ENCODE measurements at places on chromosomes 2 and 18.
A peak's percentile ranks its signal among the peaks of the same experiment; 100 is the strongest.

- DNase-seq, result no peak
These were observed 52.7 kb upstream of the KYNU start for GRCh38 chr2:142824756-142825155.

GRCh38 chr2:182824056-182824766 is 42.2 kb downstream of the FRZB start:
- no peak for DNase-seq

GRCh38 chr2:111239107-111239506 is 118.4 kb downstream of the BCL2L11 start:
- DNase-seq, result no peak

DNA sequence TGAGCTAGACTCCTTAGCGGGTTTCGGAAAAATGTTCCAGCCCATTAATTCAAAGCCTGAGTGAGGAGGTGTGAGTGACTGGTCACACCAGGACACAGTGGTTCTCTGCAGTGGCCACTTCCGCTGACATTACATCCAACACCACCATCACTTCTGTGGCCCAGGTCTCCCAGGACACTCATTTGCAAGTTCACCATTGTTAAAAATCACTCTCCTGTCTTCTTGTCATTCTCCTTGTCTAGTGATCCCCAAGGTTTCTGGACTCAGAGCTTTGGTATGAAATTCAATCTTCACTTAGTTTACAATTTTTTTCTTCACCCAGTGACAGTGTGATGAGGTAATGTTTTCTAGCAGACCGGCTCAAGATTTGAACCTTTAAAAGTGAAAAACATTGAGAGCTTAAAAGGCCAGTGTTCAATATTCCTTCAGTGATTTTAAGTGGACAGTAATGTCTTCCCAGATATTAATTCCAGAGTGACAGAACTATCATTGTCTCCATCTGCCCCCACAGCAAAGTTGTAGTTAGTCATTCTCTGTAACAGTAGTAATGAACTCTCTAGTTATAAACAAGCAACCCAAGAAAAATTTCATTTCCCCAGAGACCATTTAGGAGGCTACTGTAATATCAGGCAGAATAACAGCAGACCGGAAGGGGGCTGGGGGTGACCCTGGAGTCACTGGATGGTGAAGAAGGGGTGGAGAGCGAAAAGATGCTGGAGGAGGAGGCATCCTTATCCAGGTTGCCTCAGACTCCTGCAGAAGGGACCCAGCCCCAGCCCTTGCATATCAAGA is 164.9 kb downstream of the GFPT1 start:
- DNase-seq, result no peak

GRCh38 chr18:73099759-73100158 is 232.0 kb upstream of the NETO1 start:
- no peak for DNase-seq

DNA sequence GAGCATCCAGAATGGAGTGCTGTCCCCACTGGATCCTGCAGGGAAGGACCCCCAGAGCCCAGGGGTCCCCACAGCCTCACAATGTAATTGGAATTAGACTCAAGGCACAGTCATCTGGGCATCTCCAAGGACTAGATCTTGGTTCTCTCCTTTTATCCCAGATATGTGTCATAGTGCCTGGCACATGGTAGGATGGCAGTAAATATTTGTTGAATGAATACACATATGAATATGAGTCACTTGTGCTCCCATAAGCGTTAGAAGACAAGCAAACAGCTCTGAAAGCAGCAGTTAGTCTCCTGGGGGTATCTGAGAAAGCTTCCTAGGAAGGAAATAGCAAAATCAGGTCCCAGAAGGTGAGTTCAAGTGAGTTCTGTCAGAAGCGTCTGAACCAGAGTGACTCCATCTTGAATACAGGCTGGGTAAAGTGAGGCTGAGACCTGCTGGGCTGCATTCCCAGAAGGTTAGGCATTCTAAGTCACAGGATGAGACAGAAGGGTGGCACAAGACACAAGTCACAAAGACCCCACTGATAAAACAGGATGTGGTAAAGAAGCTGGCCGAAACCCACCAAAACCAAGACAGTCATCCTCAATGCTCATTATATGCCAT is 234.1 kb upstream of the ID2 start:
- DNase-seq, result no peak

GRCh38 chr2:101823347-101823791 is 125.9 kb downstream of the MAP4K4 start:
- peak; percentile 71 for DNase-seq

DNA sequence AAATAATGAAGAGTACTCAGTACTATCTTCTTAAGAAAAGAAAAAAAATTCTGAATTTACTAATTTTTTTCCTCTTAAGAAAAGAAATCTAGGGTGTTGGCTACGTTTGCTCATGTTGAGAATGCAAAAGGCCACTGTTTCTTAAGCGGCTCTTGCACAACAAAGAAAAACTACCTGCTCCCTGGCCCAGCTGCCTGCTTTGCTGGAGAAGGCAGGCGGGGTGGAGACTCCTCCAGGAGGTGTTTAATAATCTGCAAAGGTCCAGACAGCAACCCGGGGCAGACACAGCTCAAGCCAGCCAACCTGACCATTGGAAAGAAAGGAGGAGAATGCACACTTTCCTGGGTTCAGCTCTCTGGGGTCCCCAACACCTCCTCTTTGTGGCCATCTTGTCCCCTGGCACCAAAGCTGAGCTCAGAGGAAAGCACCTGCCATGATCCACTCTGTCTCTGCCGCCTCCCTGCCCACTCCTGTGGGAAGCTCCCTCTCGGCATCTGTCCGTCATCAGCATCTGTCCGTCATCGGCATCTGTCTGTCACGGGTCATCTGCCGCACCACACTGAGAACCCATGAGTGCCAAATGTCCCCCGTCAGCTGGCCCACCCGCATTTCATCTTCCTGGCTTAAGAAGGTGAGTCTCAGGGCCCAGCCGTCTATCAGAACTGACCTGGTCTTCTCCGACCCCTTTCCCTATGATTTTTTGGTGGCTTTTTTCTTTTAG is 11.9 kb downstream of the ZNF516 start:
- no peak for DNase-seq

GRCh38 chr2:176574484-176575236 is 305.4 kb downstream of the MTX2 start:
- DNase-seq, result no peak

- DNase-seq, result no peak
These were observed 48.4 kb downstream of the TANK start for GRCh38 chr2:161208527-161209139.
